ENCODE measurements at places on chromosomes 6 and 20.

GRCh38 chr6:108800427-108800864 lies 47.8 kb upstream of the ARMC2 start:
- DNase-seq = no peak

DNA sequence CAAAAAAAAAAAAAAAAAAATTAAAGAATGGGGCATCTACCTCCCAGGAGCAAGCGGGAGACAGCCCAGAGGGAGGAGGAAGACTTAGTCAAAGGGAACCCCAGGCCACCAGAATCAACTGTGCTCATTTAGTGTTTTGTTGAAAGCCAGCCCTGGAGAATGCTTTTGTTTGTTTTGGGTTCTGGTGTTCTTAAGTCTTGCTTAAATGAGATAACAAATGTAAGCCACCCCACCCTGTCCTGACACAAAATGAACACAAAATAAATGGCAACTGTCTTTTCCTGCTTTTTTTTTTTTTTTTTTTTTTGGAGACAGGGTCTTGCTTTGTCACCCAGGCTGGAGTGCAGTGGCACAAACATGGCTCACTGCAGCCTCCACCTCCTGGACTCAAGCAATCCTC lies 165.0 kb upstream of the JARID2 start:
- no peak for DNase-seq

DNA sequence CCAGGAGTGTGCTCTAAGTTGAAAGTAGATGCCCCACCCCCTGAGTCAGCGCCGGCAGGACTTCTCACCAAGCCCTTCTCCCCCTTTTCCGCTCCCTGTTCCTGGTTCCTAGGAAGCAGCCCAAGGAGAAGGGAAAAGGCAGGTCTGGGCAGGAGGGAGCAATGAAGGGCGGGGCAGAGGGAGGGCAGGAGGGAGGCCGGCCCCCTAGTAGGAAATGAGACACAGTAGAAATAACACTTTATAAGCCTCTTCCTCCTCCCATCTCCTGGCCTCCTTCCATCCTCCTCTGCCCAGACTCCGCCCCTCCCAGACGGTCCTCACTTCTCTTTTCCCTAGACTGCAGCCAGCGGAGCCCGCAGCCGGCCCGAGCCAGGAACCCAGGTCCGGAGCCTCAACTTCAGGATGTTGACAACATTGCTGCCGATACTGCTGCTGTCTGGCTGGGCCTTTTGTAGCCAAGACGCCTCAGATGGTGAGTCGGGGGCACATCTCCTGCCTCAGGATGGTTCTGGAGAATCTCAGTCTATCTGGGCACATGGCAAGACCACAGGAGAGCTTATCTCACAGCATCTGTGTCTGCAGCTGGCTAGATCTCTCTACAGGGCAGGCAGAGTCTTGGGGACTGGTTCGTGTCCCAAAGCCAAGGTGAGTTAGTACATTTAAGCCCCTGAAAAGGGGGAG lies at the start of gene PROCR:
Gene PROCR (plus strand): TSS at position 320 of the 681 bp plus-strand sequence. CDS start 83 bp downstream, at position 403.
- no peak for DNase-seq

DNA sequence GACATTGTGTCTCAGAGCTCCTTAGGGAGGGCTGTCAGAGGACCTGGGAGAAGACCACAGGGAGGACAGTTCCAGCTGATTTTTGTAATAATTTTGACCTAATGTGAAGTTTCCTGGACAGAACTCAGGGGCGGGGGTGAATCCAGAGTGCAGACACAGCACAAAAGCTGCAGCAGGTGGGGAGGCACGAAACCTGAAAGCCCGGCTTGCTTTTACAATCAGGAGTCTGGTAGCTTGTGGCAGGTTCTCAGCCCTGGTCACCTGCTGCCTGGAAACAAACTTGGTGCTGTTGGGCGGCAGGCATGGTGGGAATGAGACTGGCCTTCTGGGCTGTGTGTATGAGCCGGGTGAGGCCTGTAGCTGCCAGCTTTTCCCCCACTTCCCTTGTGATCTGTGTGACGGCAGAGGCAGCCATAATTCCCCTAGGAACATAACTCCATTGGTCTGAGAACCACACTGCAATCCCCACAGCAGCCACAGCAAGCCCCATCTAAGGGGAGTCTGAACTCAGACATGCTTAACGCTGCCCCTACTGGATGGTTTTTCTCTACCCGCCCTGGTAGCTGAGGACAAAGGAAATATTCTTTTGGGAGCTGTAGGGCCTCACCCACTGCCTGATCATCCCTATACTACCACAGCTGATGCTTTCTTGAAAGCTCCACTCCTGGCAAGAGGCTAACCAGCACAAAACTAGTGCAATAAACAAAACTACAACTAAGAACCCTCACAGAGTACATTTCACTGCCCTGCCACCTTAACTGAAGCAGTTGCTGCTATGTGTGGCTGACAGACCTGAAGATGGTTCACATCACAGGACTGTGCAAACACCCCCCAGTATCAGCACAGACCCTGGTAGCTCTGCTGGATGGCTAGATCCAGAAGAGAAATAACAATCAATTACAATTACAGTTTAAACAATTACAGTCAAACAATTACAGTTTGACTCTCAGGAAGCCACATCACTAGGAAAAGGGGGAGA lies 1055.1 kb upstream of the GJE1 start:
- peak; percentile 28 for DNase-seq

GRCh38 chr6:130776287-130776925 lies 50.8 kb upstream of the SMLR1 start:
- DNase-seq = no peak

All from Jurkat, Clone E6-1 (cell line).